ENCODE measurements at places on chromosomes 16 and 17.

DNA sequence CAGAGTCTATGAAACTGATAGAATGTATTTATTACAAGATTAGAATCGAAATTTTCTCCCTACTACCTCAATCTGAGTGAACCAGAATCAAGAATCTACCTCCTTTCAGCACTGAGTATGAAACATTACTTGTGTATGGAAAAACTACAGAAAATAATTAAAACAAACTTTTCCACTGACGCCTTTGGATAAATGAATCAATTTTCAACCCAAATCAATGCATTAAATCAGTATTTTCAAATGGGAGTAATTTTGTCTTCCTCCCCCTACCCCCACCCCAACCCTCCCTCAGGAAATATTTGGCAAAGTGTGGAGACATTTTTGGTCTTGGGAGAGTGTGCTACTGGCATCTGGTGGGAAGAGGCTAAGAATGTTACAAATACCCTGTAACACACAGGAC, 7.8 kb upstream of the ABCA10 start:
- no peak for DNase-seq

DNA sequence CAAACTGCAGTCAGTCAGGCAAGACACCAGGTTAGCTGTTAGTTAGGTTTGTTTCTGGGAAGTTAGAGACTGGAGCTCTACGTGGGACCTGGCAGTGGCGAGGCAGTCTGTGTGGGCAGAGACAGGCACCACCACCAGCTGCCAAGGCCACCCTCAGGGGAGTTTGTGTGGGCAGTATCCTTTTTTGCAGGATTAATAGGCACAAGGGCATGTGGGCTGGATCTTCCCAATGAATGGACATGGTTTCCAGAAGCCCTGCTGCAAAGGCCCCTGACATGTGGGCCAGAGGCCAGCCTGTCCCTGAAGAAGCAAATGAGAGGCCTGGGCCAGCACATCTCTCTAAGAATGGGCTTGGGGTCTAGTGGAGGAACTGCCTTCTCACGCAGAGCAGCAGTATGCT, 19.2 kb upstream of the SREBF1 start:
- no peak for DNase-seq

DNA sequence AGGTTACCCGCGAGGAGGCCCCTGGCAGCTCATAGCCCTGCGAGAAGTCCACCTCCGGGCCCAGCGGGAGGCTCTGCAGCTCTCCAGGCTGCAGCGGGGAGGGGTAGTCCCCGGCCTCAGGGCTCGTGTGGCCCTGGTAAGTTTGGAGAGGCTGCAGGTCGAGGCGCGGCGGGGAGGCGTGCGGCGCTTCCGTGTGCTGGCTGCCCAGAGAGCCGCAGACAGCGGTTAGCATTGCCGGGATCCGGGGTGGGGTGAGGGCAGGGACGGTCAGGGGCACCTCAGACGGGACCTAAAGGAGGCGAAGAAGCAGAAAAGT, 2.8 kb downstream of the SP6 start:
- DNase-seq: no peak

GRCh38 chr16:28592511-28592910, 4.3 kb downstream of the SULT1A2 start:
- DNase-seq: no peak

DNA sequence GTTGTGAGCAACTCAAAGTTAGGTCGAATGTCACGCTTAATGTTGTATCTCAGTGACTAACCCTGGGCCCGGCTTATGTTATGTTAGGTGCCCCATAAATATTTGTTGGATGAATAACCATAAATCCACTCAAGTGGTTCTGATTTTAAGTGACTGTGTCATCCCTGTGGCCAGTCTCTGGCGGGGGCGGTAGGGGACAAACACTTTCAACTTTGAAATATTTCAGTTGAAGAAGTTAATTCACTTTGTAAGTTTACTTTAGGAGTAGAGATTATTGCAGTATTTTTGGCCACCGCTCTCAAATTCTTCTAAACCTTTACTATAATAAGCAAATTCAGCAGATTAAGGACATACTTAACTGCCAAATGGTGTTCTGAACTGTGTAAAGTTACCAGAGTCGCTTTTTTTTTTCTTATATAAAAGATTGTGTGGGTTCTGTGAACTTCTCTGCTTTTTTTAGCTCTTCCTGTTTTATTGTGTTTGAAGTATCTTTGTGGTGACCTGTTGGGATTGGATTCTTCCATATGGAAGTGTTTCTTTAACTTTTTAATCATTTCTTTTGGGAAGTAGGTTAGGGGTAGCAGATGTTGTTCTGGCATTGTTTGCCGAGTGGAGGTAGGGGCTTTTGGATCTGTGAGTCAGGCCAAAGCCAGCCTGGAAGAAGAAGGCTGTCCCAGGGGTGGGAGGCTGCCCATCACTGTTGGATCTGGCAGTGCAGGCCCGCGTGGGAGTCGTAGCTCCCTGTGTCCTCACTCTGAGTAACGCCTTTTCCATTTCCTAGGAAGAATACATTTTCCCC, 61.4 kb upstream of the TBX2 start:
- DNase-seq: peak; percentile 68

DNA sequence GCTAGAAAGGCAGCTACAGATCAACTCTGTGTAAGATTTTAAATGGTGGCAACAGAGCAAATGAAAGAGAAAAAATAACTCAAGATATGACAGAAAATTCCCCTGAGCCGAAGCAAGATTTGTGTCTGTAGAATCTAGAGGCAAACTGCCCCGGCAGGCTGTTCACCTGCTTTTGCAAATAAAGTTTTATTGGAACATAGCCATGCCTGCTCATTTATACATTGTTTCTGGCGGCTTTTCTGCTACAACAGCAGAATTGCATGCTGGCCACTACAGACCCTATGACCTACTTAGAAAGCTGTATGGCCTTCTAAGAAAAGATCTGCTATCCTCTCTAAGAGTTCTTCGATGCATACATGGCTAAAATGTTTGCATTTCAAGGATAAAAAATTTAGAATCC, 119.5 kb downstream of the SALL1 start:
- no peak for DNase-seq

DNA sequence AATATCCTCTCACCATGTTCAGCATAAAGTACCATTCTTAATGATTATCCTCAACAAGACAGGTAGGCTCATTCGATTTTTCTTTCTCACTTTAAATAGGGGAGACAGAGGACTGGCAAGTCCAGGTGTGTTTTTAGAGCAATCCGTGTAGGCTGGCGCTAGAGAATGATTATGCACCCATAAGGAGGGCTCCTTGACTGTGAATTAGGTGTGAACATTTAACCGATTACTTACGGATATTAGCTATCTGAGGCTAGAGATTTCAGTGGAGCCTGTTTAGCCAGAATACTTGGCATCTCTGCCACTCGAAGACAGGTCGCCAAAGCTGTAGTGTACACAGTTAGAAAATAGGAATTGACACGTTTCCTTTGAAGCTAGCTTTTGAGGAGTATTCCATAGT, 1.9 kb downstream of the SEC14L1 start:
- no peak for DNase-seq
